ENCODE measurements at places on chromosomes 5 and 9.

DNA sequence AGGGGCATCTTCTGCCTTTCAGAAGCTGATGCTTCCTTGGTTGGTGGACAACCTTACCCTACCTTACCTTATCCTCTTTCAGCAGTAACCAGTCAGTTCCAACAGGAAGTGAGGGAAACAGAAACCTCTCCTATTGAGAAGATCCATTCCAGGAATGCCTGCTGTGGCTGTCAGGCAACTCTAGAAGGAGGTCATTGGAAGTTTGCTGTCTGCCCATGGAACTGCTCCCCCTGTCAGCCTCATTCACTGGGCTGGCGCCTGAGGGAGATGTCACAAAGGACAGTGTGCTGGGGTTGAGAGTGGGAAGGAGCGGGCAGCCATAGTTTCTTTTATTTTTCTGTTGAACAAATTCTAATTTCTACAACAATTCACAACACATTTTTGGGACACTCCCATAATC, 54.7 kb downstream of the IRX1 start:
- no peak for DNase-seq

- no peak for DNase-seq
These were observed 160.6 kb downstream of the NFIB start for GRCh38 chr9:14153310-14153720.

GRCh38 chr5:152688561-152689249, 283.6 kb upstream of the NMUR2 start:
- peak; percentile 3 for DNase-seq

DNA sequence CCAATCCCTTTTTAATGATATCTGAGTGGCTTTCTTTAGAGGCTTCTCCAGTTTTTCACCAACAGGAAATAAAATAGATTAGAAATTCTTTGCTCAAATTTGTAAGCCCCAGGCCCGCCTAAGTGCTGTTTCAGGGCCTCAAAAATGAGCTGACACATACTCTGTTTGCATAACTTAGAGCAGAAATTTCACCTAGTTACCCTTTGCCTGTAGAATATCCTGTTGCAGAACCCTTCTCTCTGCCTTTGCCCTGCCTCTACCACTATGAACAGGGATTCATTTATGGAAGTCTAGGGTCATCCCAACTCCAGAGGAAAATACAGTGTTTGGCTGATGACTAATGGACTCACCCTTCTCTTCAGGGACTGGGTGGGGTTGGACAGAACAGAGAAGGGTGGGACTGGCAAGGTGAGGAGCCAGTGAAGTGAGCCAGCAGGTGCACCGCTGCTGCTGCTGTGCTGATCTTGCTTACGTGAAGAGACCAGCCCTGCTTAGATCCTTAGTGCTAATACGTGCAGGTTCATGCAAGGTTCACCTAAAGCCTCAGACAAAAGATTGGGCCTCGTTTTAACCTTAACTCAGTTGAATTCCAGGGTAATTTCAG, 22.8 kb downstream of the OSTF1 start:
- no peak for DNase-seq

- no peak for DNase-seq
These were observed 170.8 kb downstream of the GADD45G start for GRCh38 chr9:89775641-89776040.

DNA sequence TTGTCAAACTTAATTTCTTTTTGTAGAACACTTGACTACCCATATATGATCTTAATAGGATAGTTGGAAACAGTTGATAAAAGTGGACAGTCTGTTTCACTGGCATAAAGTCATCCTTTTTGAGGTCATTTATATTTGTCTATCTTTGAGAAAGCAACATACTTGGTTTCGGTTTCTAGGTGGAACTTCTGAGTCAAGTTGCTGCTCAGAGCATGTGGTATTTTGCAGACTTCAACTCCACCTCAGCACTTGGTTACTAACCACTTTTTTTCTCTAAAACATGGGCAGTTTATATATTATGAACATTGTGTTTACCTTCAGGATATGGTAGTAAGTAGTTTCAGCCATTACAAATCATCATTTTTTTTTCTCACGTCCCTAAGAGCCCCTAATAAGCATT, 1749.0 kb upstream of the C9orf72 start:
- no peak for DNase-seq

- DNase-seq: peak; percentile 22
These were observed 225.7 kb downstream of the TLR4 start for GRCh38 chr9:117929868-117930267.

- DNase-seq: no peak
These were observed 21.5 kb upstream of the RALGPS1 start for GRCh38 chr9:126893079-126893478.

DNA sequence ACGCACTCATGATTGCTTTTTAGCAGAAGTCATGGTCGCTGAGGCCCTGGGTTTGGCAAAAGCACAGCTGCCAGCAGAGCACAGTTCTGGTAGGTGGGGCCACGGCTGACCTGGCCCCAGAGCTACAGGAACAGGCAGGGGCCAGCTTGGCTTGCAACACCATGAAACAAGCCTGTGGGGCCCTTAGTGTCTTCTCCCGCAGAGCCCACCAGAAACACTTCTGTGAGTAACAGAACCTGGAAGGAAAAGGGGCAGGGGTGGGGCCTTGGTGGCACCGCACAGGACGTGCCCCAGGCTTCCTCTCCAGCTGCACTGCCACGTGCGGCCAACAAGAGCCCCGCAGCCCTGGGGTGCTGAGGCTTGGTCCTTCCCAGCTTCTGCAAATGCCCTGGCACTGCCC, 4.8 kb downstream of the ASB6 start:
- DNase-seq: no peak

GRCh38 chr9:79970146-79970425, 398.3 kb downstream of the TLE4 start:
- no peak for DNase-seq

- DNase-seq: no peak
These were observed 65.9 kb downstream of the CWC27 start for GRCh38 chr5:64834611-64835010.

- no peak for DNase-seq
These were observed 54.4 kb upstream of the CCDC112 start for GRCh38 chr5:115350894-115351293.

DNA sequence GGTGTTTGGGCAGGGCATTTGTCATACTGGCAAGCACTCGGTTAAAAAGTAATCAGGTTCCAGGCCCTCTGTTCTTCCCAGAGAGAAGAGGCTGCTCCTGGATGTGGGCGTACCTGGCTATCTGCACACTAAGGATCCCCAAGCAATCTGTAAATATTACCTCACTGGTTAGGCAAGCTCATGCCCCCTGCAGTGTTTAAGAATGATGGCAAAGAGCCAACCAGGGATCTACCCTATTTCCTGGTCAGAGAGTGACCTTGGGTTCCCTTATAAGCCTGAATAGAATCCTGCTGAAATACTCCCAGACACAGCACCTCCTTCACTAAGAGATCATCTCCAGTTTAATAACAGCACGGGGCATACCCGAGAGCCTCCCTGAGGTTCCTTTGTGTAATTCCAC, 181.2 kb downstream of the PIK3R1 start:
- no peak for DNase-seq

- DNase-seq: peak; percentile 76
These were observed 35.2 kb upstream of the GLDC start for GRCh38 chr9:6680797-6681146.

GRCh38 chr5:111869681-111870080, 112.7 kb upstream of the NREP start:
- DNase-seq: no peak

DNA sequence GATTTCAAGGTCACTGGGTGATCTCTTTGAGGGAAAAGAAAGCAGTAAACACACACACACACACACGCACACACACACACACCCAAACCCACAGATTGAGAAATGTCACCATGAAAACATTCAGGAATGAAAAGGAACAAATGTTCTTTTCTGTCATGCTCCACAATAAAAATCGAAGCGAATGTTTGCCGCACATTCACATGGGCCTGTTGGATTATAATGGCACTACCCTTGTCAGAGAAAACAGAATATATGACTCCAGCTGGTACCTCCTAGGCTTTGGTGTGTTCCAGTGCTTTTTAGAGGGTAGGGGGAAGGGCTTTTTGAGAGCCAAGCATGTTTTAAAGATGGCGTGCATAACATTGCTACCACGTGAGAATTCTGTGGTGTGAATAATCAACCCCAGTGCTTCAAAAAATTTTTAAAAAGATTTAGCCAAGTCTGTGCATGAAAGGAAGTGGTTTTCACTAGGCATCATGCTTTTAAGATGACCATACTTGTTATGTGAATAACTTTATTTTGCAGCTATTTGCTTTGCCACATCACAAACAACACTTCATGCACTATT, 120.8 kb upstream of the ZNF608 start:
- DNase-seq: no peak

- peak; percentile 27 for DNase-seq
These were observed 213.5 kb downstream of the PBX3 start for GRCh38 chr9:125960626-125961025.

GRCh38 chr5:149062371-149063016, 368 bp downstream of the SH3TC2 start:
- peak; percentile 58 for DNase-seq

DNA sequence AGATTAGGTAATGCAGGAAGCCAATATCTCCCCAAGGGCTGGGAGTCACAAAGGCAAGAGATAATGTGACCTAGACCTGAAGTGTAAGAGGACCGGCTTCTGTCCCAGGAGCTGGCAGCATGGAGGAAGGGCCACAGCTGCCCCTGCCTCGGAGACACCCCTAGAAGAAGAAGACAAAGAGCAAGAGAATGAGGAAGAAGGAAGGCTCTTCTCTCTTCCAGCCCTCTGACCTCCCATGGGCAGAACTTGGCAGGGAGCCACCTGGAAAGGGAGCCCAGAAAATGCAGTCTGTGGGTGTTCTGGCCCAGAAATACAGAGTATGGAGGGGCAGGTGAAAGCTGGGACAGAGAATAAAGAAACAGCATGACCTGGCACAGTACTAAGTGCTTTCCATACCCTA, 151.0 kb downstream of the C5orf15 start:
- no peak for DNase-seq

DNA sequence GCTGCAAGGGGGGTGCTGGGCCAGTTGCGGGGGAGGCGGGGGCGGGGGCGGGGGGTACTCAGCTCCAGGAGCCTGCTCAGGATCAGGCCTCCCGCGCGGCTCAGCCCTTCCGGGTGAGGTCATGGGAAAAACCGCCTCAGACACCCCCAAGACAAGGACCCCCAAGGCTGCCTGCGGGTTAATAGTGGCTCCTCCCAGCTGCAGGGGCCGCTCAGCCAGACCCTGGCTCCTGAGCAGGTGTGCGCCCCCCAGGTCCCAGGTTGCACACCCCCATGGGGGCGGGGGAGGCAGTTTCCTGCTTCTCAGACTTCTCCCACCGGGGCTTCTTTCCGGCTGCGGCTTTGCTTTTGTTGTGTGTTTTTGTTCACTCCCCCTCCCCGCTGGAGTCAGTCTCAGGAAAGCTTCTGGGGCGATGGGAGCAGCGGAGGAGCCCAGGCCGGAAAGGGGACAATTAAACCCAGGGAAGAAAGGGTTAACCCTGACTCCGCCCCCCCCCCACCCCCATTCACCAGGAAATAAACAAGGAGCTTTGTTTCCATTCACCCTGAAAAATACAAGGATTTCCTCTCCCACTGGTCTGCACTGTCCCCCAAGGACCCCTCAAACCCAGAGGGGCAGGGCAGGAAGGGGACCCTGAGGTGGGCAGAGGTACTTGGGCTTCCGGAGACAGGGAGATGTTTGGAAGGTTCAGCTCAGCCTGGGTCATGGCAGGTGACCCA, 42.3 kb upstream of the NOTCH1 start:
- no peak for DNase-seq

GRCh38 chr9:76466299-76466605, 7.3 kb downstream of the GCNT1 start:
- no peak for DNase-seq

- peak; percentile 14 for DNase-seq
These were observed 28.3 kb upstream of the TGFBR1 start for GRCh38 chr9:99076483-99077171.

GRCh38 chr5:163614787-163615186, 109.4 kb downstream of the MAT2B start:
- DNase-seq: no peak

GRCh38 chr5:141411575-141411974, 1.2 kb upstream of the PCDHGA10 start:
- no peak for DNase-seq

GRCh38 chr5:136114414-136115125, 18.1 kb upstream of the SMAD5 start:
- DNase-seq: no peak

DNA sequence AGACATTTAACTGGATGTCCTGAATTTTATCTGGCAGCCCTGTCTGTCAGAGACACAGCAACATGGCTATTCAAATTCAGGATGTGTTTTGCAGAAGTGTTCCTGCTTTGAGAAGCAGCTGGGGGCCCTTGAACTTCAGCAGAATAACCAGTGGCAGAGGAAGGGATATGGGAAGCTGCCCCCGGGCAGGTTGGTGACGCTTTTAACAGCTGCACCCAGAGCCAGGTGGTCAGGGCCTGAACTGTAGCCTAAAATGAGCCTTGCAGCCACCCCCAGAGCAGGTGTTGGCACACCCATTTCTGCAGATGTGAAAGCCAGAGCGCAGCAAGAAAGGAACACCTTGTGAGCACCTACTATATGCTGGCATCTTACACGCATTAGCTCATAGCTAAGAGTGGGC, 128.7 kb upstream of the BOD1 start:
- DNase-seq: no peak

- no peak for DNase-seq
These were observed 339.5 kb downstream of the PDE4D start for GRCh38 chr5:59553992-59554391.

DNA sequence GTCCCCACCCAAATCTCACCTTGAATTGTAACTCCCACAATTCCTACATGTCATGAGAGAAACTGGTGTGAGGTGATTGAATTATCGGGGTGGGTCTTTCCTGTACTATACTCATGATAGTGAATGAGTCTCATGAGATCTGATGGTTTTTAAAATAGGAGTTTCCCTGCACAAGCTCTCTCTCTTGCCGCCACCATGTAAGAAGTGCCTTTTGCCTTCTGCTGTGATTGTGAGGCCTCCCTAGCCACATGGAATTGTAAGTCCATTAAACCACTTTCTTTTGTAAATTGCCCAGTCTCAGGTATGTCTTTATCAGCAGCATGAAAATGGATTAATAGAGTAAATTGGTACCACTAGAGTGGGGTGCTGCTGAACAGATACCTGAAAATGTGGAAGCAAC, 140.9 kb downstream of the ARHGEF28 start:
- no peak for DNase-seq

DNA sequence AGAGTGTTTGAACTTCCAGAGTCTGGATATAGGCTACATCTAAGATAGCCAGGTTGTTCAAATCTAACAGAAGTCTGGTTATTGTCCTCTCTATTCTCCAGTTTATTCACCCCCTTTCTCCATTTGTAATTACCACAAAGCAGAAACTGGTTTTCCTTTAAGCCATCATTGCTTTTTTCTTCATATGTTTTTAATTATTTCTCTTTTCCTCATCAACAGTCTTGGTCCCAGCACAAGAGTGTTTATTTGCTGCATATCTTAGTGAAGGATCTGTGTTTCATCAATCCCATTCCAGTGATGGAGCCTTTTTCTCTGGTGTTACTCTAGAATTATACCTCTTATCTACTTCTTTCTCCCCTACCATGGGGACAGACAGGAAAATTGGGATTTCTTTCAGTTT, 142.2 kb downstream of the CAMK4 start:
- DNase-seq: no peak

Measured in globus pallidus (tissue), 1 donor.